ENCODE measurements at places on chromosomes 3 and 15.

DNA sequence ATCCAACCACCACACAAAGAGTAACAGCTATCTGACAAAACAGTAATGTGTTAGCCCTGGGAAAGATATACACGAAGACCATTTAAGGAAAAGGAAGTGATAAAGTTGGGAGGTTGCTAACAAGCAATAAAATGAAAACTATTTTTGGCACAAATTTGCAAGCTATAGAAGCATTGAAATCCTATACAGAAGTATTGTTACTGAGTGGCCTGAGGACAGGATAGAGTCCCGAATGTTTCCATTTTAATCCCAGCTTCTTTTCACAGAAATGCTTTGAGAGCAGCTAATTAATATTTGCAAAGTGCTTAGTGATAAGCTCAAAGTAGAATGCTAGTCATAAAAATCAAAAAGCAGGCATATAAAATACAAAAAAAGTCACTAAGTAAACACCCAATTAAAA is 51.5 kb downstream of the RAD18 start:
- no peak for DNase-seq

GRCh38 chr3:11091088-11091590 is 63.2 kb upstream of the HRH1 start:
- no peak for DNase-seq

DNA sequence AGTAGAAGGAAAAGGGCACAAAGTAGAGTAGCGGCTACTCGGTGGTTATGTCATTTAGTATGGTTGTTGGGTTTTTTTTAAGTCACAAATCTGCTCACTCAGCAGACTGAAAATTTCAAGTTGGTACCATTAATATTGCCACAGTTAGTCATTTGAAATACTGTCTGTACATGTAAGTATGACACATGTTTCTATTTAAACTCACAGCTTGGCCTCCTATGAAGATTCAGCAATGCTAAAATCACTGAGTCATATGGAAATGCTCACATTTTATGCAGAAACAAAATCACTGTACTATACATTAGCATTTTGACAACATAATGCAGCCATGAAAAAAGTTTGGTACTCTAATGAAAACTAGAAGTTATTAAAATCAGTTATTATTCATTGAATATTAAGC is 571.9 kb downstream of the TAFA4 start:
- no peak for DNase-seq

- DNase-seq = no peak
Measured at GRCh38 chr3:32449691-32450090, 53.0 kb downstream of the CMTM6 start.

DNA sequence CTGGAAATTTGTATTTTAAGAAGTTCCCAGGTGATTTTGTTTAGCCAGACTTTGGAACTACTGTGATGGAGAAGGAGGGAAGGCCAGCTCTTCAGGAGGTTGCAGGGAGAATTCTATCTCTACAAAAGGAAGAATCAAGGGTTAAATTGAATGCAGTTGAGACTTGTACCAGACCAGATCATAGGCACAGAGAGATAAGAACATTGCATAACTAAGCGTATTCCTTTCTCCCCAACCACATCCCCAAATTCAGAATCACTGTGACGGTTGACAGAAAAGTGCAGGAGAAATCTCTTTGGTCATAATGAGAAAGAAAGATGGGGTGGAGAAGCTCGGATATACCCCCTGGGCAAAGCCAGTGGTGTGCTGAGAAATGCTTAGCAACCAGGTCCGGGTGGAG is 7.2 kb downstream of the PLD1 start:
- DNase-seq = no peak

- no peak for DNase-seq
Measured at GRCh38 chr15:87724330-87724729, 532.2 kb downstream of the NTRK3 start.

DNA sequence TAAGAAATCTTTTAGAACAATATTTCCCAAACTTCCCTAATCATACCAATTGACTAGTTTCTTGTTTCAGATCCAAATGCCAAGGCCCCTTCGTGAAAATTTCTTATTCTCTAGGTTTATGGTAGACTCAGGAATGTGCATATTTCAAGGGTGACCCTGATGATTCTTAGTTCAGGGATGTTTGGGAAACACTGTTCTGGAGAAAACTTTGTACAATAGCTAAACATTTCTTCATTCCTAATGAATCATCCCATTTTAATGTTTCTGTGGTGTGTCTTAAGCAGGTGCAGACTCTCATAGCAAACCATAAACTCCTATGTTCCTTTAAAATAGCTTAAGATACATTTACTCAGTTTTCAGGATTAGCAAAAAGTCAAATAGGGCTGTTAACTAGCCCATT is 314.5 kb downstream of the TIGIT start:
- peak; percentile 94 for DNase-seq

DNA sequence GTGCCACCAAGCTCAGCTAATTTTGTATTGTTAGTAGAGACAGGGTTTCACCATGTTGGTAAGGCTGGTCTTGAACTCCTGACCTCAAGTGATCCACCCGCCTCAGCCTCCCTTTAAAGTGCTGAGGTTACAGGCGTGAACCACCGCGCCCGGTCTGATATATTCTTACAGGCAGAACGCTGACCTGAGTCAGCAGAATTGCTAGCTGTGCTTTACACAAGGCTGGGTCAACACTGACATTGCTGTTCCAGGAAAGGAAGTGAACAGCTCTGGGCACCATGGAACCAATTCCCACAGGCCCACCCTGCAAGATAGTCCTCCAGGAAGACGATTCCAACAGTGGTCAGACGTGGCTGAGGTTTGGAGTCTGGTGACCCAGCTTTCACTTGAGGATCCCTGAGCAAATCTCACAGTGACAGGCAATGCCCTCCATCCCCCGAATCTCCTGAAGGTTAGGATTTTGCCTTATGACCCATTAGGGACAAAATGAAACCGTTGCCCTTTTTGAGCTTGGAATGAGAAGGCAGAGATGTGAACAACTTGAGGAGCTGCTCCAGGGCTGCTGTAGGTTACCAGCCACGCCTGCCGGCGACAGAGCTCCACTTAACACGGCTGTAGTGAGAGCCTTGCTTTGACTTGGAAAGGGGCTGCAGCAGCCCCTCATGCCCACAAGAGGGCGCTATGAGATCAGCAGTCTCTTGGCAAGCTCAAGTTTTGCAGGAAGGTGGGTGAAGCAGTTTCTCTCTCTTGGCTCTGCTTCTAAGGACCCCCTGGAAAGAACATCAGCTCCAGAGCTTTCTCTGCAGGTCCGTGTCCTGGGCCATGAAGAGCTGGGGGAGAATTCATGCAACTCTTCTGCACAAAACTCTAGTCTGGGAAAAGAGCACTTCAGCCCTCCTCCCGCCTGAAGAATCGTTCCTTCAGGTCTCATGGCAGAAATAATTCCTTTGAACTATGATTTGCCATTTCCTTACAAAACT is 74.1 kb downstream of the SENP2 start:
- DNase-seq = peak; percentile 86

DNA sequence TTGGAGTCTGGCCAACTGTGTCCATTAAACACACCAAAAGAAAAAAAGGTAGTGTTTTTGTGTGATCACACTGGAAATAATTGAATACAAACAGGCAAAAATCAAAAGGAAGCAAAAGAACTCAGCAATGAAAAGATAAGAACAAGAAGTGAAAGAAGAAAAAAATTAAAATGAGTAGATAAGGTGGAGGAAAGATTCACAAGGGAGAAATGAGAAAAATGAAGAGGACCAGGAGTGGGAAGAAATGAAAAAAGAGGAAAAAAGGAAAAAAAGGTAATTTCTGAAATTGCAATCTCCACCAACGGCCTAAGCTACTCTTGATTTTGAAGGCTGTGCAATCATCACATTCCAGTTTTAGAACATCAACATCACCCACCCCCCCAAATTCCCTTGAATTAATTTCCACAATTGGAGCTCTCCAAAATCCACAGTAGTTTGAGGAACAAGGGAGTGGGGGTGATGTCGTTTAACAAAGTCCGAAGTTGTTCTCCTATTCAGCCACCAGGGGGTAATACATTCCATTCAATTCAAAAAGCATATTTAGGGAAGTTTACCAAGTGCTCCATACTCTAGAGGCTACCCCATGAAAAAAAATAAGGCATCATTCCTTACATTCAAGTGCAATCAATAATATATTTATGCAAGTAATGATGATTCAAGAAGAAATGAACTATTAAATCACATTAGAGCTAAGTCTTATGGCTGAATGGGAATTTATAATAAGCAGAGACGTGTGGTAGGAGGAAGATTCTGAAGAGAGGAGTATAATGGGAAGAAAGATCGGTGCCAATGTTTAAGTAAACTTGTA is 37.4 kb downstream of the ZNF860 start:
- peak; percentile 57 for DNase-seq
